ENCODE measurements at places on chromosomes 6 and 20.

DNA sequence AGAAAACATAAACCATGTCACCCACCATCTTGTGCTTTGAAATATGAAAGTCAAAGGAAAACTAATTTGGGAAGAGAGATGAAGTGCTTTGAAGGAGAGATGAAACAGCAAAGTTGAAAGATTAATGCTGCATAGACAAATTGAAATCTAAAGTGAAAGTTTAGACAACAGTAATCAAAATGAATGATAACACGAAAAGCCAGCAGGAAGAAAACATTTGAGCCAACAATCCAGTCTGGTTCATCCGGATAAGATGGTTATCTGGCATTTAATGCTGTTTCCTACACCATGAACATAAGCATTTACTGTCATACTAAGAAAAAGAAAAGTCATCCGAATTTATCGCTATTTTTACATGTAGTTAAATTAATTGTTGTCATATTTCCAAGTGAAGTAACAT is 595 bp downstream of the HAO1 start:
- no peak for DNase-seq

DNA sequence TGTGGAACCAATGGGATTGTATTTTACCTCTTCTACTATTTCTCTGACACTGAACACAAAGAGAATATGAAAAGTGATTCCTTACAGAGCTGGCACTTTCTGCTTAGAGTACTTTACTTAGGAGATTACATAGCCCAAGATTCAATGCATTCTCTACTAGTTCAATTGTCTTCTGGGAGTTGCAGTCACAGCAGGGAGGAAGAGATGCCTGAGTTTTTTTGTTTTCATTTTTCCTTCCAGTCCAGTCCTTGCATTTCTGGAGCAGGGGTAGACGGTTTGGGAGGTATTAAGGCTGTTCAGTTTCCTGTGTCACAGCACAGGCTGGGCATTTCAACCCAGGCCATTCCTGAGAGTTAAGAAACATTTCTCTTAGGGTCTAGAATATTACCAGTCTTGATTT is 42.0 kb upstream of the SLC2A12 start:
- no peak for DNase-seq

GRCh38 chr6:32291543-32291942 is 67.7 kb upstream of the NOTCH4 start:
- DNase-seq = no peak

DNA sequence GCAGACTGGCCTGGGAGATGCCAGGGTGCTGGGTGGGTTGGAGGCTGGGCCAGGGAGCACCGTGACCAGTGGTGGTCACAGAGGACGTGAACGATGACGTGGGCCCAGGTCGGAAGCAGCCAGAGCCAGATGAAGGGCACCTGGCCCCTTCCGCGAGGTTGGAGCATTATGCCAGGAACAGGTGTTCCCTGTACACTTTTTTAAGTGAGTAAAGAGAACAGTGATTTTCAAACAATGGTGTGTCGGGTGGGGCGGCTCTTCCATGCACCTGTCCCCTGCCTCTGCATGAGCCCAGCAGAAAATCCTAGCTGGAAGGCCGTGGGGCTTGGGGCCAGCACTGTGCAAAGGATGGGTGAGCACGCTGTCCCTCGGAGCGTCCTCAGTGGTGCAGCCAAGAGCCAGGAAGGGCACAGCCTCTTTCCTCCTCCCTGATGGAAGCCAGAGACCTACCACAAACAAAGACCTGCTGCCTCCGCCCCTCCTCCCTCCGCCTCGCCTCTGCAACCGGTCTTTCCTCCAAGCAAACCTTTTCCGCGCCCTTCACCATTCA is 350.5 kb downstream of the ZFAND3 start:
- DNase-seq = peak; percentile 81

- DNase-seq = no peak
These were observed 17.5 kb downstream of the TMX4 start for GRCh38 chr20:8002056-8002455.

GRCh38 chr6:93222071-93222851 is 197.1 kb downstream of the EPHA7 start:
- no peak for DNase-seq

DNA sequence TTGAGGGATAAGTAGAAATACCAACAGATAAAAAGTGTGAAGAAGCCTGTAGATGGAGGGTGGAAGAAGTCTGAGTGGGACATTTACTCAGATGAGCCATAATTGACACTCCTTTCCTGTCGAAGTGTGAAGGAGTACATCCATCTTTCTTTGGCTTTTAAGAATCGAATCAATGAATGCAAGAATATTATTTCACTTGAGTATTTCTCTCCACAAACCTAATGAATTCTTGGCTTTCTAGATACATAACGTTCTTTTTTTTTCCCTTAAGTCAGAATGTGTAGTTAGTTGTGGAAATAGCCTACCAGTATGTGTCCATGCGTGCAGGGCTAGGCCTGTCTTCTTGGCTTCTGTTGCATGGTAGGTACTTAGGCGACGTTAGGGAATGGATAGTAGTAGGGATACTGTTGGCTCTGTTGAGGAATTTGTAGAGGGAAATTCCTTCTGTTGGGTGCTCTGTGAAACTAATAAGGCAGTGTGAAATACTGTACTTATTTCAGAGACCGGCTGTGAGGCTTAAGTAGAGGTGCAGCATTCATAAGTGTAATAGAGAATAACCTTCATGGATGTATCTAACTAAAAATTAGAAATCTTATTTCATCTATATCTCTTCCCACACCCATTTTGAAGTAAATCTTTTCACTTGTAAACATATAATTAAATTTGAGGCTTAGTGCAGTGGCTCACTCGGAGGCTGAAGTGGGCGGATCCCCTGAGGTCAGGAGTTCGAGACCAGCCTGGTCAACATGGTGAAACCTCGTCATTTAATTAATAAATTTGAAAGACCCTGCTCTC is 1.5 kb downstream of the RPS18 start:
- DNase-seq = no peak

- DNase-seq = no peak
These were observed 35.9 kb downstream of the RIPOR3 start for GRCh38 chr20:50655311-50655880.

DNA sequence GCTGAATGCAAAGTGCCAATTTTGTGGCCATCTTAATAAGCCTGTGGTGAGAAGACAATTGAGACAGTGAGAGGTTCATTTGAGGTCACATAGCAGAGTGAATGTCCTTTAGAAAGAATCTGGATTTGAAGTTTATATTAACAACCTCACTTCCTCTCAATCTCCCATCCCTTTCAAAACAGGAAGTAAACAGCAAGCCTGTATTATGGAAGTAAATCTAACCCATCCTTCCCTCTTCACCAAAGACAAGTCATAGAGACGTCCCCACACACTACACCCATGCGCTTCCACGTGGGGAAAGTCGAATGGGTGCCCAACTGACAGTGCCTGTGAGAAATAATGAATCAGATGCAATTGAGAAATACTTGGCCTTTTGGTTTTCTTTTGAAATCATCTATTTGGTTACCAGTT is 28.8 kb upstream of the CCND3 start:
- DNase-seq = no peak

- no peak for DNase-seq
These were observed 74.5 kb downstream of the MACROD2 start for GRCh38 chr20:14069796-14070195.

- DNase-seq = no peak
These were observed 235.7 kb upstream of the ZNF217 start for GRCh38 chr20:53829255-53829723.

DNA sequence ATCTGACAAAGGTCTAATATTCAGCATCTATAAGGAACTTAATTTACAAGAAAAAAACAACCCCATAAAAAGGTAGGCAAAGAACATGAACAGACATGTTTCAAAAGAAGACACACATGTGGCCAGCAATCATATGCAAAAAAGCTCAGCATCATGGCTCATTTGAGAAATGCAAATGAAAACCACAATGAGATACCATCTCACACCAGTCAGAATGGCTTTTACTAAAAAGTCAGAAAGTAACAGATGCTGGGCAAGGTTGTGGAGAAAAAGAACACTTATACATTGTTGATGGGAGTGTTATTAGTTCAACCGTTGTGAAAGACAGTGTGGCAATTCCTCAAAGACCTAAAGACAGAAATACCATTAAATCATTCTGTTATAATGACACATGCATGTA is 289.9 kb upstream of the MMS22L start:
- peak; percentile 5 for DNase-seq

DNA sequence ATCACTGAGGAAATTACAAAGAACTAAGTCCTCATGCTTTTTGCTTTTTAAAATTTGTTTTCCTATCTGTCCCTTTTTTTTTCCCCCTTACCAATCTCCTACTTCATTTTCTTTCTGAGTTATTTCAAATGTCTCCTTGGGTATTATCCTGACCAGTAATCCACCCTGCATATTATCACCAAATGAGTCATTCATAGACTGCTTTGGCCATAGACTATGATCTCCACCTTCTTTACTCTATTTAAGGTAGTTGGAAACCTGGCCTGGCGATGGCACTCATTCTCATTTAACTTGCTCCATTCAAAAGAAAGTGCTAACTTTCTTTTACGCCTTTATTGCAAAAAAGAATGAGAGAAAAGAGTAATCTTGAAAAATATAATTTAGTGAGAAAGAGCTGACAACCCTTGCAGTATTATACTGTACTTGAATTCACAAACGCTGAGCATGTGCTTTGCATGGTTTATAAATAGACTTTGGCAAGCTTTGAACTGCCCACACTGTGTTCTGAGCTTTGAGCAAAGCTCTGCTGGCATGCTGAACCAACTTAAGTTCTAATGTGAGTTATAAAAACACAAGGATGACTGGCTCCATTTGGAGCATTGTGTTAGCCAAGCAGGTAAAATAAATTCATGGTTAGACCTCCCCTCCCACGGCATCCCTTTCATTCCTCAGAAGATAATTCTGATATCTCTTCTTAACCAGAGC is 198.9 kb downstream of the NKAIN2 start:
- no peak for DNase-seq

GRCh38 chr20:45857882-45858216 is 435 bp downstream of the ZSWIM3 start:
- DNase-seq = no peak

GRCh38 chr20:36272547-36273220 is 33.5 kb upstream of the DLGAP4 start:
- DNase-seq = no peak

DNA sequence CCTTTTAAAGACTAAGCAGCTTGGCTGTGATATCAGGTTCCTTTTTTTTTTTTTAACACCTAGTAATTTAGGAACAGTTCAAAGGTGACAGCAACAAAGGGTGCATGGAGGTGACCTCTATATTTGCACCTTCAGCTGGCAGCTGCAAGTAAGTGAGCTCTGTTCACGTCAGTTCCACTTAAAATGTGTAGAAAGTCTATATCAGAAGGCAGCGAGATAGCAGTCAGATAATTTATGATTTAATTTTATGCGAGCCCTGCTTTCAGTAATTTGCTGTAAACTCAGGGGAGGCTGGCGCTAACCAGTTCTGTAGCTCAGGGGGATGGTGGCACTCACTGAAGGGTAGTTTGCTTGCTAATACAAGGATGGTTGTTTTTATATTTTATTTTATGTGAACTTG is 602.8 kb upstream of the MMS22L start:
- no peak for DNase-seq

- DNase-seq = no peak
These were observed 21.4 kb downstream of the SYCP2L start for GRCh38 chr6:10908228-10908627.
